ENCODE measurements at places on chromosomes 7 and 10.

DNA sequence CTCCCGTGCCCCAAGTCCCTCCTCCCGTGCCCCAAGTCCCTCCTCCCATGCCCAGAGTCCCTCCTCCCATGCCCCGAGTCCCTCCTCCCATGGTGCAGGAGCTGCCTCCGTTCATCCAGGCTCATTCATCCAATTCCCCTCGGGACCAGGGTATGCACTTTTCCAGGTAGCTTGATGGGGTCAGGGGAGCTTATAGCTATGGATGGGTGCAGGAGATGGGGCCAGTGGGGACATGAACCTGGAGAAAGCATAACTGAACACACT, 201.3 kb downstream of the PTPRN2 start:
- no peak for DNase-seq

DNA sequence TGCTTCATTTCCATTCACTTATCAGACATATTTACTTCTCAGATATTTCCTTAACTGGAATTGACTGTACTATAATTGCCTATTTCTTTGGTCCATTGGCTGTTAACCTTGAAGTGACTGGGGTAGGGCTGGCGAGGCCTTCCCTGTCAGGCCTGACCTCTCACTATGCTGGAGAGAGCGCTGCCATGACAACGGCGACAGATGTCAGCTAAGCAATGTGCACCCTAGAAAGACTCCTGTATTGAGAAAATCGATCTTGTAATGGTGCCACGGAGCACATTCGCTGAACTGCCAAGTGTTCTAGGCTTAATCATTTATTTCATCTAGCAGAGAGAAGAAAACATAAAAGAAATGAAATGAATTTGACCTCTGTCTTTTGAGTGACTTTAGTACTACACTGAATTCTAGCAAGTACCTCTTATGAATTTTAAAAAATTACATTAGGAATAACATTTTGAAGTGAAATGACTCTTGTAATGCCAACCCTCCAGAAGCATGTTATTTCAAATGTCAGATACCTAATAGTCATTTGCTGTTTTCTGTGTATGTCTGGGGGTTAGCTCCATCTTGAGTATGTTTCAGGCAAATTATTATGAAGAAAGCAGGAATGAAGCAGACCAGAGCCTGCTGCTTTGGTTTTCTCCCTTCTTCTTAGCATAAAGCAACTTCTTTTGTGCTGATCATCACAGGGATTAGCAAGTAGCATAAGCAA, 148.0 kb downstream of the SNX10 start:
- no peak for DNase-seq

DNA sequence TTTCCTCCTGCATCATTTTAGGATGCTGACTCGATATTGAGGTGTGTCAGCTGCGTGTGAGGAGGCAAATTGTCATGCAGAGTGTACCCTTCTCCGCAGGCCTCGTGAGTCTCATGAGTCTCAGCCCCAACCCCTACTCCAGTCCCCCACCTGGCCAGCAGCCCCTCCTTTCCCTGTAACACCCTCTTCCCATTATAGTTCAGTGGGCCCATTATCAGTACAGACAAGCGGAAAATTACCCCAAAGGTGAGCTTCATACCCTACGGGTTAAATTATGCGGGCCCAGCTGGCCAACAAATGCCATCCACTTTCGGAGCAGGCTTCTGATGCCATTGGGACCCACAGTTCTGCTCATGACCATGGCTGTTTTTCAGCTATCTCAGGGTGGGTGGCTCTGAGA, 25.2 kb downstream of the SFTPD start:
- no peak for DNase-seq

- no peak for DNase-seq
These were observed 22.5 kb upstream of the HIBADH start for GRCh38 chr7:27685209-27685608.

- DNase-seq = no peak
These were observed 12.6 kb downstream of the TMEM176B start for GRCh38 chr7:150787321-150788281.

DNA sequence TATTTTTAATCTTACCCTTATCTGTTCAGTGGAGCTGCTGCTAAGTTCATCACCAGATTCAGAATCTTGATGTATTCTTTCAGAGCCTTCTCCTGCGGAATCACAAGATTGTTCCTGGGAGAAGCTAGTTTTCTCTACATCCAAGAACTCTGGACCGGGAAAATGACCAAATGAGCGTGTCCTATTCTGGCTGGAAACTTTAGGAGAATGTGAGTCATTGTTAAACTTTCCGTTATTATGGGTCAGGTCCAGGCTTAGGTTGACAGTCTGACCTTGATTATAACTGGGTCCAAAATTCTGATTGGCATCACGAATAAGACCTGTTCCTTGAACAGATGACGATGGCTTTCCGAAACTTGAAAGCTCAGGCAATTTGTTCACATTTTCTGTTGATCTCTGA, 20.5 kb downstream of the ARHGAP12 start:
- no peak for DNase-seq

- DNase-seq = no peak
These were observed 164.3 kb downstream of the ZMYND11 start for GRCh38 chr10:299512-299911.

Data from esophagus squamous epithelium (tissue), 5 donors.